Activated CD4-positive, alpha-beta T cell treated with anti-CD3 and anti-CD28 coated beads, Interleukin-2, amount 50 U/mL, for 1 hour (primary cell): ENCODE measurements at places on chromosomes 5 and 9.

DNA sequence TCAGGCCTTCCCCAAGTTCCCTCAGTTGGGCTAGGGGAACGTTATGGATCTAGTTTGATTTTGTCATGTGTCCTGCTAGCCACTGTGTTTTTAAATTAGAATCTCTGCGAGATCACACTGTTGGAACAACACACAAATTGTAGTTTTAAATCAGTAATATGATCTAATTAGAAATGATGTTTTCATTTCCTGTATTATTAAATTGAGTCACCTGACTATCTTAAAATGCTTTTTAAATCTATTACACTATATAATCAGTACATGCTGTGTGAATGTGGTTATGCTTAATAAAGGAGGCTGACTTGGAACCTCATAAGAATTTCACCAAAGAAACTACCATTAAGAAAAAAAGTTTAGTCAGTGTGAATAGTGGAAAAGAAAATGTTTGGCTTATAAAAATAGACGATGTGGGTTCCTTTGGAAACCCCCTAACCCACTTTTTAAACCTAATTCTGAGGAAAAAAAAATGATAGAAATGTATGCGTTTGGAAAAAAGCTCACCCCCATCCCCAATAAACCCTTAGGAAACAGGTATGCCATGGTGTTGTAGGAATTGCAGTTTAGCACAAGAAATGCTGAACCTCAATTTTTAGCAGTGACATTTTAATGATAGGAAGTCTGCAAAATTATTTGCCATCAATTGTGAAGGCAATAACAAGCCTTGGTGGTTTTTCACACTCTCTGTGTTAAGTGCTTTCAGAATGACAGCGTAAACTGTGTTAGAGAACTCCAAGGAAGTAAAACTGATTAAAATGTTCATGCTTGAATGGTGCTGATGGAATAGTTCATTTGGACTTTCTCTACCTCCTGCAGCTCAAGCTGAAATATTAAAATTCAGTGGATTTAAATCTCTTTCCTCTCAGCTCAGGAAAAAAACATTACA lies 59.0 kb downstream of the TLE4 start:
- DNase-seq: no peak

- DNase-seq: no peak
Observed at GRCh38 chr9:133441571-133441970, 18.2 kb upstream of the CACFD1 start.

DNA sequence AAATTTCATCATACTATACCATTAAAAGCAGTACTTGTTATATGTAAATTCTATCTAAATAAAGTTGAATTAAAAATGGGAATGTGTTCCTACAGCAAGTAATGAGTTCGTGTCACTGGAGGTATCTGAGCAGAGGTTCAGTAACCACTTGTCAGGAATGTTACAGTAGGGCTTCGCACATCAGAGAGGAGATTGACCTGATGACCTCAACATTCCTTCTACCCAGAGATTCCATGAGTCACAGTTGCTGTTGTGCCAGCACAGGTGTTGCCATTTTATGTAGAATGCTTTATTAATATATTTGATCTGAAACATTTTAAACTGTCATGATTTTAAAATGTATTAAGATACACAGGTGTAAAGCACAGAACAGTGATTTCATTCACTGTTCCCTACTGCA lies 60.3 kb downstream of the STX17 start:
- no peak for DNase-seq

GRCh38 chr9:117234103-117234502 lies 180.8 kb downstream of the ASTN2 start:
- DNase-seq: no peak

GRCh38 chr9:123757547-123757946 lies 172.4 kb downstream of the DENND1A start:
- DNase-seq: no peak

DNA sequence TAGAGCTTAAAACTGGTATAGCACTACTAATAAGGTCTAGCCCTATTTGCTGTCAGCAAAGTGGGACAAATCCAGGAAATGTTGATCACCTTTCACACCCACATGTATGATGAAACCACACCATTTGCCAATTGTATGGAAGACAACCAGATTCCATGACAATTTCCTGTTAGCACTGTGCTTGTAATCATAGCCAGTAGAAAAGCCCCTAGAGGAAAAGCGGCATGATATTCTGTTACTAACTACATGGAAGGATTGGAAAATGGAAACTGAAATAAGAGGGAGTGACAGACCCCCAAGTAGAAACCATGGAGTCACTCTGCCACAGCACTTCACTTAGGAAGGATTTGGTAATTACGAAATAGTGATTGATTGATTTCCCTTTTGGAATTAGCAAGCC lies 923 bp downstream of the SPATA6L start:
- no peak for DNase-seq

GRCh38 chr9:105861972-105862371 lies 167.6 kb downstream of the TMEM38B start:
- DNase-seq: no peak

DNA sequence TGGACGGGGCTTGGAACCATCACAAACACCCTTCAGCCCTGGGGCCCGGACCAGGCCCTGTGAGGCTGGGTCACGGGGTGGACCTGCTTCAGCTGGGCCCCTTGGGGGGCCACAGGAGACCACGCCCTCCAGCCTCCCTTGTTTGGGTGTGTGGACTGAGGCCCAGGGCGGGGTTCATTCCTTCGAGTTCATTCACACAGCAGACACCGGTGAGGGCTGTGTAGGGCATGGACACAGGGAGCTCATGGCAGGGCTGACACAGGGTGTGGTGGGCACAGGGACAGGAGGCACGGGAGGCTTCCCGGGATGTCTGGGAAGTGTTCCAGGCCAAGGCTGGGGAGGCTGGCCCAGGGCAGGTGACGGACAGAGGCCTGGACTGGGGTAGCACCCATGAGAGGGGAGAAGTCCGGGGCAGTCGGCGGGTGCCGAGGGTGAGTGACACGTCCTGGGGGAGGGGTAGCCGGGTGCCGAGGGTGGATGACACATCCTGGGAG lies 8.9 kb downstream of the DNLZ start:
- no peak for DNase-seq

DNA sequence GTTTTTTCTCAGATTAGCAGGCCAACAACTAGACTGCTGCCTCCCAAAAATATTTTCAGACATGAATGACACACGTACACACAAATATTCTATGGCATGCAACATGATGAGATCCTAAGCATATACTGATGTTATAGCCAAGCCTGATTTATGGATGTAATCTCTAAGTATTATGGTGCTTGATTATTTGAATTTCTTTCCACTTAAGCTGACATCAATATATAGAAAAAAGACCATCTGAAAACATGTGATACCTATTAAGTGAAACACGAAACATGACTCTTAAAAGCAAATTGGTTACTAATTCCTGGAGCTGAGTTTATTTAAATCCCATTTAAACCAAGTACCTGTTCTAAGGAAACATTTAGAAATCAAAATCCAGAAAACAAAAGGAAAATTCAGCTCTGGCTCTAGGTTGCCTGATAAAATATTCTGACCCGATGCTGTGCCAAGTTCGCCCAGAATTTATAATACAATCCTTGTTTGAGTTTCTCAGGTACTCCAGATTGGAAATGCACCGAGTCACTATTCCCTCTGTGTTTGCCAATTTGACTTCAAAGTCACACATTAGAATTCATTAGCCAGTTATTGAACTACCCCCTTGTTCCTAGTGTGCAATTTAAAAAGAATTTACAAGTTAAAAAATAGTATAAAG lies 548.6 kb downstream of the CSNK1G3 start:
- no peak for DNase-seq

DNA sequence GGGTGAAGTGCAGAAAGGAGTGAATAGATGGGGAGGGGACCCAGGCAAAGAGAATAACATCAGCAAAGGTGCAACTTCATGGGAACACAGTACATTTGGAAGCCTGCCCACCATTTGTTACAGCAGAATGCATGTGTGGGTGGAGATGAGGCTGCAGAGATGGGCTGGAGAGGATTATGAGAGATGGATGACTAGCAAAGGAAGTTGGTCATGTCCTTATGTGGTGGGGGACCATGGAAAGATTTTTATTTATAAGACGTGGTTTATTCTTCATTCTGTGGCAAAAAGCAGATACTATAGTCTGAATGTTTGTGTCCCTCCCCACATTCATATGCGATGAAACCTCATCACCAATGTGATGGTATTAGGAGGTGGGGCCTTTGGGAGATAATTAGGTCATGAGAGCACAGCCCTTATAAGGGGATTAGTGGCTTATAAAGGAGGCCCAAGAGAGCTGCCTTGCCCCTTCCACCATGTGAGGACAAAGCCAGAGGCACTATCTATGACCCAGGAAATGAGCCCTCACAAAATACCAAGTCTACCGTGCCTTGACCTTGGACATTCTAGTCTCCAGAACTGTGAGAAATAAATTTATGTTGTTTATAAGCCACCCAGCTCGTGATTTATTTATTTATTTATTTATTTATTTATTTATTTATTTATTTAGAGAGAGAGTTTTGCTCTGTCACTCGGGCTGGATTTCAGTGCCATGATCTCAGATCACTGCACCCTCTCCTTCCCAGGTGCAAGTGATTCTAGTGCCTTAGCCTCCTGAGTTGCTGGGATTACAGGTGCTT lies 483.7 kb downstream of the RAB3C start:
- no peak for DNase-seq

GRCh38 chr5:121968910-121969607 lies 7.3 kb downstream of the SRFBP1 start:
- no peak for DNase-seq

DNA sequence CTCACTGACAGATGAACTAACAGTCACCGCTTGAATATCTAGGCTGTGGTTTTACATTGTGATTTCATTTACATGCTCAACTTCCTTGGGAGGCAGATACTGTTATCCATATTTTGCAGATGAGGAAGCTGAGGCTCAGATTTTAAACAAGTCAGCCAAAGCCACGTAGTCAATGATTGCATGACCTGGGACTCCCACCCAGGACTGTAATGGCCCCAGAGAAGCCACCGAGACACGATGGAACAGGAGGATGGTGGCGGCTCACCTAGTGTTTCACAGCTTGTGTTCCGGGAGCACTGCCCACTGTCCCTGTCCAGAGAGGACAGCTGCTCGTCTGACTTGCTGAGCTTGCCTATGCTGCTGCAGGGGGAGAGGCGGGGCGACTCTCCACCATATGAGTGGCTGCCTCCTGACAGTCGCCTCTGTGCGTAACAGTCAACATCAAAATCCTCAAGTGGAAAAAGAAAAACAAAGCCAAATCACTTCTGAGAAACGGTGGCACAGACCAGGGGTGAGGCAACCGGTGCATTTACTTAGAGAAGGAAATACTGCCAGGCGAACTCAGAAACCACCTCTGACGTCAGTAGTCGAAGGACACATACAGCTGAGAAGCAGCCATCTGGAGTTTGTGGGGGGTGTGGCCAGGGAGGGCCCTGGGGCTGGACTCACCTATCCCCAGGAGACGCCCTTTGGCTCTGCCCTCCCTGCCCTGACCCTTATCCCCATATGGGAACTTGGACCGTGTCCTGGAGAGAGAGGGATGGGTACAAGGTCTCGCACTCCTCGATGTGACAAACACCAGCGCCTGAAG lies 82.5 kb downstream of the PRRT1B start:
- DNase-seq: peak; percentile 45

GRCh38 chr9:129692534-129692933 lies 27.1 kb downstream of the PRRX2 start:
- no peak for DNase-seq

DNA sequence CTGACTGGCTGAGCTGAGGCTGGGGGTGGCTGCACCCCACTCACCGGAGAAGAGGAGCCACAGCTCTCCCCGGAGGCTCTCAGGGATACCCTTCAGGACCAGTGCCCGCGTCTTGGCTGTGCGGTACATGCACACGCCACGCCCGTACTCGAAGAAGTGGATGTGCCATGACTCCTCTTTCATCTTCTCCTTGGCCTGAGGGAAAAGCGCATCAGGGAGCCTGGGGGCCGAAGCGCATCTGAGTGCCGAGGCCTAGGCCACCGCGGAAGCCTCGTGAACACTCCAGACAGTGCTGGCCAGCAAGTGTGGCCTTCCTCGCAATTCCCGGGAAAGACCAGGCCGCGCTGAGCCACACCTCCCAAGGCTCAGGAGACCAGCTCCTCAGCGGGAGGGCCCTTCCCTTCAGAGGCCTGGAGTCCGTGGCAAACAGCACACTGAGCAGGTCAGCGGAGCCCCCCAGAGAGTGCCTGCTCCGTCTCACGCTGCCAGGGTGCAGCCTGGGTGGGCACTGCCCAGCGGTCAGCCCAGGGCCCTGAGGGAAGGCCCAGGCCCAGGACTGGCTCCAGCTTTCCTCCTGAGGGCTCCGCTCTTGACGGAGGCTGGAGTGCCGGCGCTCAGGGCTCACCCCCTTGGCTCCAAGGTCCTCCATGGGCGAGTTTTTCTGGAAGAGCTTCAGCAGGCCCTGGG lies 20.5 kb upstream of the MRNIP start:
- no peak for DNase-seq

GRCh38 chr5:95599252-95599651 lies 20.6 kb upstream of the GPR150 start:
- DNase-seq: no peak

DNA sequence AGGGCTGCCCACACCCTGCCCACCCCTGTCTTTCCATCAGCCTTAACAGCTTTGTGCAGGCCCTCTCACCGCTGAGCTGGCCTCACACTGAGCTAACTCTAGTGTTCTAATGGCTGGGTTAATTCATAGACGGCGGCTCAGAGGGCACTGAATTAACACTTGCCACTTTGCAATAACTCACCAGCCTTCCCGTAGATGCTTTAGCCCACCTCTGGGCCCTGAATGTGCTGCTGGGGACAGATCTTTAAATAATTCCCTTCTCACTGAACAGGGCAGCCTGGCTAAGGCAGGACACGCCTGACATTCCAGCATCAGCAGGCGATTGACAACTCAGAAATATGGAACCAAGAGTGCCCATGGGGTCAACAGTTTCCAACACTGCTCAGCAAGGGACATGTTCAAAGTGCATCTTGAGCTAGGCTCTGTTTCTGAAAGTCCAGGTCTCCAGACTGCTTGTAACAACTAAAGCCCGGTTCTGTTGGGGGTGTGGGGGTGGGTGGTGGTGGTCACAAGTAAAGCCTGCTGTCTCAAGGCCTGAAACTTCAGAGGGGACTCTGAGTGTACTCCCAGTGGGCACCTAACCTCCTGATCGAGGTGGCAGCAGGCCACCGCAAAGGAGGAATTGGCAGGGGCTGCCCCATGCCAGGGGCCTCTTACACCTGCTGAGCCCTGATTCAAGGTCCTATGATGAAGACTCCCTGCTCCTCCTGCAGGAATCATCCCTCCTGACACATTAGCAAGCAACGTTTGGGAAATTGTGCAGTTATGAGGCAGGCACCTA lies 248.3 kb downstream of the FSTL4 start:
- no peak for DNase-seq

DNA sequence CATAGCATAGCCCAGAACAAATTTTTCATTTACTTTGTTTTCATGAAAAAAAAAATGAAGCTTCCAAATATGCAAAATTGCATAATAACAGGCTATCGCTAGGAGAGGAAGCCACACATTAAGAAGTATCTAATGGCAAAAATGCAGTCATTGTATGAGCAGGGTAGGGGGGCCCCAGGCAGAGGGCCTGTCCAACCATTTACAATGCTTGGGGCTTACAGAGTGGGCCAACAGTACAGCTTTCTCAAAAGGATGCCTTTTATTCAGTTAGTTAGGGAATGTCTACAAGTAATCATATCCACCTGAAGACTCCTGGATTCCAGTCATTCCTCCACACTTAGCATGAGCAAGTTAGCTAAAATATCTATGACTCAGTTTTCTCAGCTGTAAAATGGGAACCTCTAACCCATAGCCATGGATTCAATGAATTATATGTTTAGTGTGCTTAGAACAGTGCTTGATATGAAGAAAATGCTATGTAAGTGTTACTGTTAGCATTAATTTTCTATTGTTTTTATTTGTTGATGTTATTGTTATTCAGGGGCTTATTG lies 117.7 kb downstream of the GAS1 start:
- no peak for DNase-seq

- DNase-seq: no peak
Observed at GRCh38 chr5:32420506-32420905, 24.0 kb downstream of the ZFR start.
